ENCODE measurements at places on chromosomes 1 and 21.

GRCh38 chr1:151809290-151809984 lies 4.2 kb upstream of the LINGO4 start:
- DNase-seq = no peak

DNA sequence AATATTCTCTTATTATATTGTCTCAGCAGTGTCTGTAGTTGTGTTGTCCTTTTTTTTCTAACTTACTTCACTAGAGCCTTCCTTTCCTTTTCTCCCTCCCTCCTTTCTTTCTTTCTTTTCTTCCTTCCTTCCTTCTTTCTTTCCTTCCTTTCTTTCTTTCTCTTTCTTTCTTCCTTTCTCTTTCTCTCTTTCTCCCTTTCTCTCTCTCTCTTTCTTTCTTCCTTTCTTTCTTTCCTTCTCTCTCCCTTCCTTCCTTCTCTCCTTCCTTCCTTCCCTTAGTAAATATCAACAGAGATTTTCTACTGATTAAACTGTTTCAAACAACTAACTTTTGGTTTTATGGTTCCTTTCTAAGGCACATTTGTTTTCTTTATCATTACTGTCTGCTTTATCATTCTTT lies 43.1 kb upstream of the PGBD5 start:
- no peak for DNase-seq

- no peak for DNase-seq
Observed at GRCh38 chr1:212794561-212795014, 2.9 kb downstream of the TATDN3 start.

DNA sequence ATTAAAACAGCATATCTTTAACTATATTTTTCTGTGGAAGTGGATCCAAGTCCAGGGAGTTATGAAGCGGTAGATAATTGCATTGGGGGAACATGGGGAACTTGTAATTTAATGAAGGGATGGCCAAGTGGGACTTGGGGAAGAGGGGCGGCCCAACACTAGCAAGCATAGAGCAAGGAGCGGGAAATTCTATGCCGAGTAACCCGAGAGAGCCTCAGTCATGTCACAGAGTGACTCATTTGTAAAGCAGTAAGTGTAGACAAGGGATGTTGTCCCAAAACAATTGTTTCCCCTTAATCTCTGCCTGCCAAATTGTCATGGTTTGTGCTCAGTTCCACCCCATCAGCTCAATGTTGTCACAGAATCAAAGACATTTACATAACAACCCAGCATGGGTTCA lies 620.1 kb downstream of the AJAP1 start:
- DNase-seq = no peak

GRCh38 chr1:108686614-108687313 lies 5.3 kb upstream of the PRPF38B start:
- DNase-seq = no peak

DNA sequence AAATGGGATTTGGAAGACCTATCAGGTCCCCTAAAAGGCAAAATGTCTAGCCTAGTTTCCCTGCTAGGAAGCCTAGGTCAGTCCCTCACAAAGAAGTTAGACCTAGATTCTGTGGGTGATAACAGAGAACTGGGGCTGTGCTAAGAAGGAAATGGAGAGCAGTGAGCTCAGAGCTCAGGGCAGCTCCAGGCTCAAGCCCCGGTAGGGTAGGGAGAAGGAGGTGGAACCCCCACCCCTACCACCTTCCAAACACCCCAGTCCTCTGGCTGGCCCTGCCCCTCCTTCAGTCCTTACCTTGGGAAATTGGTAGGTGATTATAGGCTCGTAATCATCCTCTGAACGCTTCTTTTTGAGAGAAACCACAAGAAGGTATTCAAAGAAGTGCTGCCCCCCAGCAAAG lies 1.1 kb downstream of the DENND2D start:
- no peak for DNase-seq

- DNase-seq = no peak
Observed at GRCh38 chr1:223225061-223225460, 82.0 kb upstream of the TLR5 start.

DNA sequence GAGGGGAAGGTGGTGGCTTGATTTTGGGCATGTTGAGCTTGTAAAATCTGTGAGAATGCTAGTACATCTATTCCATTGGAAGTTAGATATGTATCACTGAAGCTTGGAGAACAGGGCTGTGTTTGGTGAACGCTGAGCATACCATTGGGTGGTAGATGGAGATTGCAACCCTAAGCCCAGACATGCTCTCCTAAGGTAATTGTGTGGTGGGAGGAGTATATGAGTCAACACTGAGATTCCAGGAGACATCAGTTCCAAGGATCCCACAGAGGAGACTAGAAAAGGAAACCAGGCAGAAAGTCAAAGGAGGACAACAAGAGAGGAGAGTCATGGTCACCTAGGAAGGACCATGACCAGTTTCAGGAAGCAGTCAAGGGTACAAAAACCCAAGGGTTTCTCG lies 60.4 kb downstream of the KIF21B start:
- DNase-seq = no peak

- peak; percentile 51 for DNase-seq
Observed at GRCh38 chr1:156704930-156705320, 458 bp downstream of the CRABP2 start.

GRCh38 chr1:204139088-204139487 lies 12.8 kb downstream of the ETNK2 start:
- DNase-seq = no peak

DNA sequence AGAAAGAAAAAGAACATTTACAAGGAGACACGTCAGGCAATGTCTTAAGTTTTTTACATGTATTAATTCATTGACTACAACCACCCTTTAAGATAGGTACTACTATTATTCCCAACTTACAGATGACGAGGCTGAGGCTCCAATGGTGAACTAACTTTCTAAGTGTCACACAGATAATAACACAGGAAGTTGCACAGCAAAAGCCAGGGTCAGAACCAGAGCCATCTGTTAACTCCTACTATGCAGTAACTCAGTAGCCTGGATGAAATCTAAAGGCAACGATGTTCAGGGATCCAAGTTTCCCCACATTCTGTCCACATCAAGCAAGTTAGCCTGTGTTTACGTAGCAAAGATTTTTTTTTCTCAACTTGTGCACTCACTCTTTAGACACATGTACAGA lies 371.7 kb downstream of the PTPRC start:
- no peak for DNase-seq

DNA sequence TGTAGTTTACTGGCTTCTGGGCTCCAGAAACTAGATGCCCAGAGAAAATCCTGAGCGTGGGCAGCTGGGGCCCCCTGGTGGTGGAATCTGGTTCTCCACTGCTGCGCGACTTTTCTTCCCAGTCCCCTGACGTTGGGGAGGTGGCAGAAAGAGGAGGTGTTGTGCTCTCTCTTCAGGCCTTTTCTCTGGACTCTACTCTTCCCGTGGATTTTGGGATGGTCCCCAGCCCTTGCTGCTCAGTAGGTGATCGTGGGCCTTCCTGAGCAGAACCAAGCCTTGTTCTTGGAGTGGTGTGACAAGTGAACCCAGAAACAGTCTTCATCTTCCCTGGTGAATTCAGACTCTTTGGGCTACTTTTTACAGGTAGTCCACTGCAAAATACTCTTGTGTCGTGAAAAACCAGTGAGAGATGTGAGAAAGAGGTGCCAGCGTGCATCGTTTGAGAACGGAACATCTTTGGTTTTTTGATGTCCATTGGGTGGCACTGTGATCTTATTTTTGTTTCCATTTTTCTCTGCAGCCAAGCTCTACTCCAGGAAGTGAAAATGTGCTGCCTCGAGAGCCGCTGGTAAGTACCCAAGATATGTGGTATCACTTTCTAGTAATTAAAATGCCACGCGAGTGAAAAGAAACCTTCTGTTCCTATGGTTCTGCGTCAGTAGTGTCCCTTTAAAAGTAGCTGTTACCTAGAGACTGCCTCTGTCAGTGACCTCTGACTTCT lies 20.2 kb downstream of the PEX14 start:
- DNase-seq = peak; percentile 83

- DNase-seq = no peak
Observed at GRCh38 chr1:151408891-151409290, 9.5 kb downstream of the PSMB4 start.

DNA sequence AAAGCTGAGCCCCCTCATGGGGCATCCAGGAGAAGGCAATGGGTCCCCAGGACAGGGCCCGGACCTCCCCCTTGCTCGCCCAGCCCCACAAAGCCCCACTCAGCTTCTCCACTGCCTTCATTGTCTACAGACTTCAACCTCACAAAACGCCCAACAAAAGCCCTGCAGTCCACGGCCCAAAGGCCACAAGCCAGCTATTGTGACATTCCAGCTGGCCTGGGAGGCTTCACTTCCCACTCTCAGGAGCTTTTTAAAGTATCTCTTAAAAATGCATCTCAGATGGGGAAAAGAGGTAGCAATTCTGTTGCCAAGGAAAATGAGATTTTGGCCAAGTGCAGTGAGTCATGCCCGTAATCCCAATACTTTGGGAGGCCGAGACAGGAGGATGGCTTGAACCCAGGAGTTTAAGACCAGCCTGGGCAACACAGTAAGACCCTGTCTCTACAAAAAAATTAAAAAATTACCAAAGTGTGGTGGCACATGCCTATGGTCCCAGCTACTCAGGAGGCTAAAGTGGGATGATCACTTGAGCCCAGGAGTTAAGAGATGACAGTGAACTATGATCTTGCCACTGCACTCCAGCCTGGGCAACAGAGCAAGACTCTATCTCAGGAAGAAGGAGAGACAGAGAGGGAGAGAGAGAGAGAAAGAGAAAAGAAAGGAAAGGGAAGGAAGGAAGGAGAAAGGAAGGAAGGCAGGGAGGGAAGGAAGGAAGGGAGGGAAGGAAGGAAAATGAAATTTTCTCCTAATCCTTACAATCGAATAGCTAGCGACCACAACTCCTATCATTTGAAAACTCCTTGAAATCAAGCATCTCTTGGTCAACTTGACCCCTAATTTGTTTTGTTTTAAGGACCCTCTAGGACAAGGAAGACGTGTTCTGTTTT lies 31.4 kb upstream of the TARDBP start:
- DNase-seq = no peak

GRCh38 chr1:47436979-47437446 lies 831 bp upstream of the FOXD2 start:
- DNase-seq = no peak

- no peak for DNase-seq
Observed at GRCh38 chr1:204885288-204885711, 14.6 kb downstream of the NFASC start.

DNA sequence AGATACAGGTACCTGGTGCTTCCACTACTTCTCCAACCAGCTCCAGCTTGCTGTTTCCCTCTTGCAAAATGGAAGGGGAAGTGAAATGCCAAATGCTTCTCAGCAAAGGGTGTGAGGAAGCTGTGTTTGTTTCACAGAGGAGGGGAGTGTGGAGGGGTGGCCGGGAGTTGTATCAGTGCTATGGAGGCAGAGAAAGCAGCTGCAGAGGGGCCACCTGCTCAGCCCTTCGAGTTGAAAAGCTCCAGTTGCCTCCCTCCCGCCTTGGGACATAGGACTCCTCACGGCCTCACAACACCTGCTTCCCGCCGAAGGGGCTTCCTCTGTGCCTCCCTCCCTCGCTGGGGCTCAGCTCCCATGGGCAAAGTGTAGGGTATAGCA lies 12.1 kb upstream of the LINGO4 start:
- no peak for DNase-seq

GRCh38 chr21:45835301-45836267 lies 146.0 kb upstream of the COL6A1 start:
- DNase-seq = no peak

GRCh38 chr21:26112127-26112742 lies 58.3 kb downstream of the APP start:
- no peak for DNase-seq

DNA sequence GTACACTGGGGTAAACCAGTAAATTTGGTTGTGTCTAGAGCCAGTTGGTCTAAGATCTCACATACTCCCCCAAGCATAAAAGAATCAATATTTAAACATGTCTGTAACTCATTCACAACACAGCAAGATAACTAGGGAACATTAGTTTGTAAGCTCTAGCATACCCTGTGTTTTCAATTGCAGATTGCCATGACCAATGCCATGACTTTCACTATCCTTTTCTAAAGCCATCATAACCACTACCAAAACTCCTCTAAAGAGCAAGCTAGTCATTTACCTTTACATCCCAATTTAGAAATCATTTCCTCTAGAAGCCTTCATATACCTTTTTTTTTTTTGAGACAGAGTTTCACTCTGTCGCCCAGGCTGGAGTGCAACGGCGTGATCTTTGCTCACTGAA lies 56.5 kb upstream of the PLA2G4A start:
- no peak for DNase-seq

DNA sequence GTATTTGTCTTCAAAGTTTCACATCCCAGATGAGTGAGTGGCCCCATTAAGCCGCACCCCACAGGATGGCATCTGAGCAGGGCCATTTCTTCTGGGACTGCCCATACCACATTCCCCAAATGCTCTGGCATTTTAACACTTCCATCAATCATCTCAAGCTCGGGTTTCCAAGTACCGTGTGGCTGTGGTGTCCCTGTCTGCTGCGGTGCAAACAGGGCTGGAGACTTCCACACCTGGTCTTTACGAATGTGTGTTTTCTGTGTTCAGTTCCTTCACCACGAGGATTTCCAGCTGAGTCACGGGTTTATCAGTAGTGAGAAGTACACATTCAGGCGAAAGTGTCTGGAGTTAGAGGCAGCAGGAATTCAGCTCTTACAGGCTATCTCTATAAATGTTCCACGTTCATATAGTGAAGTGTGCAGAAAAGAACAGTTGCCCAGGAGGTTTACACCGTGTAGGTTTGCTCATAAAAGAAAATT lies 195.2 kb downstream of the RHOU start:
- DNase-seq = no peak

DNA sequence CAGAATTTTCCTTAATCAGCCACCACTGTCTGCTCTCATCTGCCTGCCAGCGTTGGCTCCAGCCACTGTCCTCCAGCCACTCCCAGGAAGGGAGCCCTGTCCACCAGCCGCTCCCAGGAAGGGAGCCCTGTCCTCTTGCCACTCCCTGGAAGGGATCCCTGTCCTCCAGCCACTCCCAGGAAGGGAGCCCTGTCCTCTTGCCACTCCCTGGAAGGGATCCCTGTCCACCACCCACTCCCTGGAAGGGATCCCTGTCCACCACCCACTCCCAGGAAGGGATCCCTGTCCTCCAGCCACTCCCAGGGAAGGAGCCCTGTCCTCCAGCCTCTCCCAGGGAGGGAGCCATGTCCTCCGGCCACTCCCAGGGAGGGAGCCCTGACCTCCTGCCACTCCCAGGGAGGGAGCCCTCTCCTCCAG lies 726.5 kb downstream of the PTPRU start:
- DNase-seq = no peak

- no peak for DNase-seq
Observed at GRCh38 chr21:31524140-31524539, 135.4 kb upstream of the SOD1 start.

- no peak for DNase-seq
Observed at GRCh38 chr1:26089125-26089524, 21.7 kb upstream of the TRIM63 start.

DNA sequence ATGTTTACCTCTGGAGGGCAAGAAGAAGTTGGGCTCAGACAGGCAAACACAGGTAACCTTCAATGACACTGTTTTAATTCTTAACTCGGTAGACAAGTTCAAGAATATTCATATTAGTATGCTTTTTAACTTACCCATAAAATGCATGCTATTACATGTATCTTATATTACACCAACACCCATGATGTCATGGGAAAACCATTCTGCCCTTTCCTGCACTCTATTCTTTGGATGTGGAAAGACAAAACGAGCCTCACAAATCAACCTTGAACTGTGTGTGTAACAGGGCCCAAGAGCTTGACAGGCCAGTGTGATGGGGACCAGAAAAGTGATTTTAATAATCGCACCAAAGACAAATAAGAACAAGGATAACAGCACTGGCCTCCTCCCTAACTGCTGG lies 22.6 kb upstream of the RAP1GAP start:
- DNase-seq = no peak

- DNase-seq = no peak
Observed at GRCh38 chr1:72620453-72620852, 338.1 kb upstream of the NEGR1 start.

All from activated CD8-positive, alpha-beta memory T cell treated with anti-CD3 and anti-CD28 coated beads, Interleukin-2, amount 50 U/mL, for 4 hours (primary cell).